ENCODE measurements at places on chromosomes 12 and 14. TPM values are rescaled to one million over a fixed set of nuclear protein-coding genes. Genes with fewer than 3 reads are reported as not detected.
A peak's percentile ranks its signal among the peaks of the same experiment; 100 is the strongest.

DNA sequence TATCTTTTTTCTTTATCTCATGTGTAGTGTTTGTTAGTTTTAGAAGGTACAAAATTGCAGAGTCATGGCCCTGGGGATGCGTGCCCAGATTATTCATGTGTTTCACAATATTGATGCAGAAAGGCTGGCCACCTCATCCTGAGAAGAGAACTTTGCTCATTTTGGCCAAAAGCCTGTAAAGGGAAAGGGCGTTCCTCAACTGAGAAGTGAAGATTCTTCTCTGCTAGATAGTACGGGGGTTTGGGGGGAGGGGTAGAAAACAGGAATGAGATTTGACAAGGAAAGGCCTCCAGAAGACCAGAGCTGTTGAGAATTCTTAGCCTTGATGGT lies 1.7 kb downstream of the MGST1 start:
- DNase-seq: peak; percentile 66
- peak overlapping the region; percentile 53 for H3K4me3 ChIP-seq
- H3K27ac ChIP-seq: peak overlapping the region; percentile 84
- no peaks in the 10 kb centered on the region for H3K27me3 ChIP-seq

- H3K4me1 ChIP-seq: no peaks in the 10 kb centered on the region
- H3K36me3 ChIP-seq: no peaks in the 10 kb centered on the region
- no peaks in the 10 kb centered on the region for H3K27me3 ChIP-seq
- no peak overlapping the region for H3K27ac ChIP-seq
These were observed 116.3 kb downstream of the CCDC91 start for GRCh38 chr12:28306535-28306934.

DNA sequence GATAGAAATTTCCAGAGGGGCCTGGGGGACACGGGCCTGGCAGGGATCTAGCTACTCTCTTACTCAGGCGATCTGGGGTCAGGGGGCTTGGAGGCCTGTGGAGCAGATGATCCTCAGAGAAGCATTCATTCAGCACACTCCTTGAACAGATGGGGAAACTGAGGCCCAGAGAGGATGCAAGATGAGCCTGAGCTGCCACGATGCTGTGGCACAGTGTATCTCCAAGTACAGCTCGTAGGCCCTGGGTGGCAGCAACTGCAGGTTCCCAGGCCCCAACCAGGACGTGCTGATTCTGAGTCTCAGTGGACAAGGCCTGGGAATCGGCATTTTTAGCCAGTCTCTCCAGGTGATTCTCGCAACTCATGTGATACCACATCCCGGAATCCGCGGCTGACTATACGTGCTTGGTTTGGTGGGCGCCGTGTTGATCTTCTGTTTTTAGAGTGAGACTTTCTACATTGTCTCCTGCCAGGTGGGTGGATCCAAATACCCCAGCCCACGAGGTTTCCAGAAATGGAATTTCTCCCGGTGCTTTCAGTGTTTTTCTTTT lies 22.5 kb downstream of the ADGRD1 start:
- no peaks in the 10 kb centered on the region for H3K4me1 ChIP-seq
- no peak overlapping the region for H3K4me3 ChIP-seq
- DNase-seq: no peak
- H3K27ac ChIP-seq: no peak overlapping the region
- no peaks in the 10 kb centered on the region for H3K36me3 ChIP-seq

GRCh38 chr12:41532072-41532471 lies 344.0 kb downstream of the PDZRN4 start:
- DNase-seq: no peak
- H3K27ac ChIP-seq: no peak overlapping the region
- H3K36me3 ChIP-seq: no peaks in the 10 kb centered on the region
- H3K4me1 ChIP-seq: no peaks in the 10 kb centered on the region
- H3K4me3 ChIP-seq: no peak overlapping the region

The CLEC6A gene
- total RNA-seq: not detected

The HOXC12 gene
- not detected for total RNA-seq

Measured in breast epithelium (tissue), 4 donors.